ENCODE measurements at places on chromosomes 13 and 19.

GRCh38 chr19:6532244-6532999, 1.6 kb downstream of the TNFSF9 start:
- no peak for DNase-seq

- no peak for DNase-seq
These were observed 5.4 kb upstream of the PLAUR start for GRCh38 chr19:43675269-43675879.

- DNase-seq: peak; percentile 76
These were observed 67.8 kb downstream of the SPACA7 start for GRCh38 chr13:112443995-112444311.

- DNase-seq: no peak
These were observed 10.1 kb downstream of the FOXO1 start for GRCh38 chr13:40656358-40656757.

- DNase-seq: no peak
These were observed 43.5 kb downstream of the FREM2 start for GRCh38 chr13:38730332-38730731.

DNA sequence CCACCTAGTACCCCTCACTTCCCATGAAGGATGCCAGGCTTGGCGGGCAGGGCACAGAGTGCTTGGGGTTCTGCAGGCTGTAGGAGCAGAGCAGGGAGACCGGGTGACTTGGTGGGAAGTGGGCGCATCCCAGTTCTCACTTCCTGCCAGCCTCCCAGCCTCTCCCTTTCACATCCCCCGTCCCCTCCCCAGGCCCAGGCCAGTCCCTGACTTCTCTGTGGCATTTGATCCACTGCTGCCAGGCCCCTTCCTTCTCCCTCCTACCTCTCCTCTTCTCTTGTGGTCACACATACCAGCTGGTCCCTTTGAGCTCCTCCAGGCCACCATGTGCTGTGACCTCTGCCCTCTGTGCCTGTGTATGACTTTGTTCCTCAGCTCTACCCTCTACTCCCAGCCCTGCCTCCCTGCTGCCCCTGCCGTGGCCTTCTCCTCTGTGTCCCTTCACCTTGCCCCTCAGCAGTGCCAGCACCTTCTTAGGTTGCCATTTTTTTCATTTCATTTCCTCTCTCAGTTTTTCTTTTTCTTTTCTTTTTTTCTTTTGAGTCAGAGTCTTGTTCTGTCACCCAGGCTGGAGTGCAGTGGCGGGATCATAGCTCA, 19.5 kb downstream of the MYO1F start:
- DNase-seq: no peak

DNA sequence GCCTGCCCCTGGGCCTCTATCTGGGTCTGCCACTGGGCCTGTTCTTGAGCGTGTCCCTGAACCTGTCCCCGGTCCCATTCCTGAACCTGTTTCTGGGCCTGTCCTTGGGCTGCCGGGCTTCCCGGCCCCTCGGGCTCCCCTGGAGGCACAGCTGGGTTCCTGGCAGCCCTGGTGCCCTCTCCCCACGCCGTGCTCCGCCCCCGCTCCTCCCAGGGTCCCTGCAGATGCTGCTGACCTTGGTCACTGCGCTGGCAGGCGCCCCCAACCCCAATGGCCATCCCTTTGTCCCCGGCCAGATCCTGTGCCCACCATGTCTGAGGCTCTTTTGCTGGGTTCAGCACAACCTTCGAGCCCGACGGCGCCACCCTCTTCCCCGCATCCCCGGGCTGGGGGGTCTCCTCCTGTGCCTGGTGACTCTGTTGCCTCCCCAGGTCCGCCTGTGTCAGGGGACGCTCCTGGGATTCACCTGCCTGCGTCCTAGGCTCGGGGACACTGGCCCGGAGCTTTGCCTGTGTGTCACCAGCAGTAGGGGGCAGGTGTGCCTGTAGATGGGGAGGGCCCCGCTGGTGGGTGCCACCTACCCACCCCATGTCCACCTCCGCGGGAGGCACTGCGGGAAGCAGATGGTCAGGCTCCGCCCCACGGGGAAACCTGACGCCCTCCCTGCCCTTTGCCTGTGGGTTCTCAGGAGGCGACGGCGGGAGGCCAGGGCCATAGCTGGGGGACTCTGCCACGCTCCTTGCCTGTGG, 41.0 kb upstream of the GRTP1 start:
- peak; percentile 92 for DNase-seq

GRCh38 chr19:16791942-16792341, 37.3 kb upstream of the SIN3B start:
- DNase-seq: no peak

- DNase-seq: no peak
These were observed 18.9 kb downstream of the ATP11A start for GRCh38 chr13:112708560-112709240.

- no peak for DNase-seq
These were observed 229.8 kb downstream of the KLF5 start for GRCh38 chr13:73288596-73288995.

- DNase-seq: no peak
These were observed 32.5 kb downstream of the ZNF582 start for GRCh38 chr19:56360841-56361240.

DNA sequence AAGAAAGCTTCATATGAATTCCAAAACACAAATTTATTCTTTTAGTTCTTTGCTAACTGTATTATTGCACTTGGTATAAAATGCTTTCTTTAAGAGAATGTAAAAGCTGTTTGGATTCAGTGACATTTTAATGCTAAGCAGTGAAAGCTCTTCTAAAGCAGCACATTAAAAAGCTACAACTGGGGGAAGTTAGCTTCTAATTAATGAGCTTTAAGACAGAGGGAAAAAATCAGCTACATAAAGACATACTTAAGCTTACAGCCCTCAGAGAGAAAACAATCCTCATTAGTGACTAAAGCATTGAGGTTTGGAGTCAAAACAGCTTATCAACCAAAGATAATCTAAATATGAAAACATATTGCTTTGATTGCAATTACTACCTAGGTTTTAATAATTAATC, 1222.2 kb upstream of the SPRY2 start:
- DNase-seq: no peak

- DNase-seq: peak; percentile 70
These were observed 17.7 kb downstream of the CRTC1 start for GRCh38 chr19:18701250-18701608.

DNA sequence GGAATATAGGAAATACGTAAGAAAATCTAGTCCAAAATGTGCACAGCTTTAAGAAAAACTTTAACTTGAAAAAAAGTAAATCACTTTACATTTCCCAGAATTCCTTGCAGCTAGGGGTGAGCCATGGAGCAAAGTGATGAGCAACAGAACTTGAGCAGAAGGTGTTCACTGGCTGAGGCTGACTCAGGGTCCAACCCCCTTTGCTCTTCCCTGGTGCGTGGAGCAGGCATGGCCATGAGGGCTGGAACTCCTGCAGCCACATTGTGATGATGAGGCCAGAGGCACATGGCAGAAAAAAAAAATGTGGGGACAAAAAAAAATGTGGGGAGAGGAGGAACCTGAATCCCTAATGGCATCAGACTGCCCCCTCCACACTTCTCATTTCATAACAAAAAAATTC, 9.9 kb upstream of the PLA2G4C start:
- no peak for DNase-seq

DNA sequence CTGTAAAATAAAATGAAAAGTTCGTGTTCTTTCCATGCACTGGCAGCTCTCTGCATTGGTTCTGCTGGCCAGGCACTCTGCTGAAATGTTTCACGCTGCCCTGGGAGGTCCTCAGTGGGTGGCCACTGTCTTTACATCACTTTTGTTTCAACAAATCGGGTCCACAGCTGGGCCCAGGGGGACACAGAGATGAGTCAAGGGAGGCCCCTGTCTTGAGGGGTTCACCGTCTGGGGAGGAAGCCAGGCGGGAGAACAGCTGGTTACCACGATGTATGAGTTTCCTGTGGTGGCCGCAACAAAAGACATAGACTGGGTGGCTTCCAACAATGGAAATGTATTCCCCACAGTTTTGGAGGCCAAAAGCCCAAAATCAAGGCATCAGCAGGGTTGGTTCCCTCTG, 5.1 kb upstream of the KLF2 start:
- no peak for DNase-seq

- DNase-seq: no peak
These were observed 1.6 kb downstream of the CALR start for GRCh38 chr19:12939975-12940423.

DNA sequence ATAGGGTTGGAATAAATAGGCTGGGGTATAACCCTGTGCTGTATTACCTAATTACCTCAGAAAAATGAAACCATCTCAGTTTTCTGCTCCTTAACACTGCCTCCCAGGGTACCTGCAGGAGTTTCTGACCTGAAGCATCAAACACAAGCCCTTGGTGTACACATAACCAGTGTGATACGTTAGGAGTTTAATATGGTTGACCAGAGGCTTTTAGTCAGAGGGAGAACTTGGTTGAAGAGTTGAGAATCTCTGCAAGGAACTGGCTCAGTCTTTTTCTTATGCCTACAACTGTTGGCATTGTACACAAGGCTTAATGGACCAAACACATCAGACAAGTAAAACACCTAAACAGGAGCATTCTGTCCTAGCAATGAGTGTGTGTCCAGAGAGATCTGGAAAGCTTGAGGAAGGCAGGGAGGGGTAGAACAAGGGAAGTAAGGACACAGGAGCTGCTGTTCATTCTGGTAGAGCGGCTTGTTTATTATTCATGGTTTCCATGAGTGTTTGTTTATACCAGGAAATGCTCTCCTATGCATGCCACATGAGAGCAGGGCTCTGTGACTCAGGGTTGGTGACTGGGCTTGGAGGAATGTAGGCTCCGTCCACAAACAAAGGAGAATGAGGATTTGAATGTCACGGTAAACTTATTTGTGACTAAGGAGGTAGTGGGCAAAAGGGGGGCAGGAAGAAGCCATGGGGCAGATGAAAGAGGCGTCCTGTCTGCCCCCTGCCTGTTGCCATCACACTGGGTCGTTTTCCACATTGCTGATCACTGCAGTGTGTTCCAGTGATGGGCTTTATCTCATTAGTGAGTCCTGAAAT, 11.9 kb upstream of the SPATA13 start:
- DNase-seq: no peak

DNA sequence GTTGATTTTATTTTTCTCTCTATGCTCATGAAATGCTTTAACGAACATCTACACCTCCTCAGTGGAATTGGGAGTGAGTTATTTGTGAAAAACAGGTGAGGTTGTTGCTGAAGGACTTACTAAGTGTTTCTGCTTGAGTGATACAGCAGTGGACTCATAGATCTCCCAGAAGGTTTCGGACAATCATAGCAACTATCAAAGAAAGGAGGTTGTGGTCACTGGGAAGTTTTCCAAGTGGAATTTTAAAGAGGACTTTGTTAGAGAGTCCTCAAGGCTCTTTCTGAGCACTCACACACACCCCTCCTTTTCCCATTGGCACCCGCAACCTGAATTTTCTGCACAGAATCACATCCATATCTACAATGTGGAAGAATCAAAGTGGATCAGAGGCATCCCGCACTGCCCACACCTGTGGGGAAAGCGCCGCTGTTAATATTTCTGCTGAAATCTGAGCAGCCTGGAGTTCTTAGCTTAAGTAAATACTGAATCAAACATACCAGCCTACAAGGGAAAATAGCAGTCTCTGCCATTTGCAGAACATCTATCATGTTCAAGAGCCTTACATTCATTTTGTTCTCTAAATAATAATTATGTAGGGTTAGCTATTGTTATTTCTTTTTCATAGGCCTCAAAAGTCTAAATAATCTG, 719.4 kb downstream of the DIAPH3 start:
- peak; percentile 28 for DNase-seq

DNA sequence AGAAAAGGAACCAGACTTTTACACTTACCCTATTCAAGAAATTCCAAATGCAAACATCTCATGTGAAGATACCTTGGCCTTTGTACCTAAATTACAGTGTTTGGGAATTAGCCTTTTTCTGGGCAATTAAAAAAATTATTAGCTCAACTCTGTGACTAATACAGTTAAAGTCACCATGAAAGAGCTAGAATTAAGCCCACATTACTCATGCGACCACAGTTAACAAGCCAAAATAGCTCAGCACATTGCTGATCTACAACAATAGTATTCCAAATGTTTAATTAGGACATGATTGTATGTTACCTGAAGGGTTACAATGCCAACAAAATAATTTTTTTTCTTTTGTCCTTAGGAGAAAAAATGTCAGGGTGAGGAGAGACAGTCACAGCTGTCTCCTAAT, 263.6 kb upstream of the GPC6 start:
- DNase-seq: no peak

DNA sequence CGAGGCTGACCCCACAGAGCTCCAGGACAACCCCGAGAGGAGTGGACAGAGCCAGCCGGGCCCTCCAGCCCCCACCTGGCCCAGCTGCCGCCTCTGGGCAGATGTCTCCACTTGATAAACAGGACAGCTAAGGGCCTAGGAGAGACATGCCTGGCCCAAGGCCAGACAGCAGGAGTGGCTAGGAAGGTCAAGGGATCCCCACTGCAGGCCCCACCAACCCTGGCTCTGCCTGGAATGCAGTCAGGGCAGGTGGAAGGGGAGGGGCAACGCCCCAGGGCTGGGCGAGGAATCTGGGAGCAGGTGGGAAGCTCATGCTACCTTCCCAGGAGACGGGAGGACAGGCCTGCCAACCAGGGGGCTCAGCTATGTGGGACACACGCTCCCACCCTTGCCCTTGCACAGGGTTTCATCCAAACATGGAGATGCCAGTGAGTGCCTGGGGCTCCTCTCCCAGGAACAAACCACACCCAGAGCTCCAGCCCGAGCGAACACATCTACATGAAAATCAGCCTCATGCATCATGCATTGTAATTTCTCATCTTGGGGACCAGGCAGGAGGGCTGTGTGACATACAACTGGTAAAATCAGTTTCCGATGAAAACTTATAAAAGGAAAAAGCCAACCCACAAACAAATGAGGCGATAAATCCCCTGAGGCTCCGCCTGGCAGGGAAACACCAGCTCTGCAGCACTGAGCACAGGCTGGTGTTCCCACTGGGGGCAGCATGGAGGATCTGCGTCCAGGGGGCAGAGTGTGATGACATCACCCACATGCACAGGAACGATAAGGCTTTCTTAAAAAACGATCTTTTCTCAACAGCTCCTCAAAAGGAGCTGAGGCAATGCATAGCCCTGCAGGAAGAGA, 25.0 kb downstream of the SH3GL1 start:
- no peak for DNase-seq

DNA sequence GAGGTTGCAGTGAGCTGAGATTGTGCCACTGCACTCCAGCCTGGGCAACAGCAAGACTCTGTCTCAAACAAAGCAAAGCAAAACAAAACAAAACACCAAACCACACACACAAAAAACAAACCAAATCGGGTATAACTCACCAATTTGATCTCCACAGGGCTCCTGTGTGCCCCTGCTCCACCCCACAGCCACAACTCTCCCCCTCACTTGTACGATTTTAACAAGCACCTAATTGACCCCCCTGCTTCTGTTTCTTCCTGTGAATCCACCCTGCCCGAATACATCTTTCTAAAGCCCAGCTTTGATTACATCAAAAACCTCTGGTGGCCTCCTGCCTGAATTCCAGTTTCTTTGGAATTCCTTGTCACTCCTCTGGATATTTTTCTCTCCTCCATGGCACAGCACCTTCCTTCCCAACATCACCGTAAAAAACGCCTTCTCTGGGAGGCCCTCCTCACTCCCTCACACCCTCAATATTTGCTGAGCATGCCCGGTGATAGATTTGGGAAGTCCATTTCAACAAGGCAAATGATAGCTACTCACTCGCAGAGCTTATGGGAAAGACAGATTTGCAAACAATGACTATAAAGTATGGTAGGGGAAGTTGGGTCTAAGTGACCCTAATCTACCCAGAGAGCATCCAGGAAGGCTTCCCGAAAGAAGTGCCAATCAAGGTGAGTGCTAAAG, 11.6 kb upstream of the RANBP3 start:
- DNase-seq: no peak

GRCh38 chr13:44622708-44623107, 46.6 kb upstream of the TSC22D1 start:
- no peak for DNase-seq

GRCh38 chr19:50255115-50255514, 51.7 kb downstream of the MYH14 start:
- DNase-seq: no peak

- DNase-seq: no peak
These were observed 17.3 kb downstream of the SIGLEC8 start for GRCh38 chr19:51440846-51441409.

Data from NCI-H1105 treated with DMSO at 0.1 percent for 48 hours (cell line).